ENCODE measurements at places on chromosomes 5 and 9.

GRCh38 chr5:156188016-156188415 lies 138.9 kb upstream of the SGCD start:
- DNase-seq = no peak

DNA sequence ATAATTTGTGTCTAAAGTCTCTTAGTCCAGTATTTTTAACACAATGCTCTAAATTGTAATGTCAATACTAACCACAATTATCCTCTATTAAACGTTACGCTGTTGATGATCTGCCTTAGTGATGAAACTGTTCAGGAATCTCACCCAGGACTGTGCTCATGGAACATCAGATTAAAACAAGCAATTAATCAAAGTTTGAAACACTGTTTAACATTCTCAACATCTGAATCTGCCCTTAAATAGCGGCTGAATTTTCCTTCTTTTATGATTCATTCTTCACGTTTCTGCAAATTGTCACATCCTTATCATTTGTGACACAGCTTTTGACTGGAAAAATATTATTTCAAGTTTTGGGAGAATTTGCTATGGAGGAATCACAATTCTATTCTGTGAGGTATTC lies 113.8 kb downstream of the MARCHF11 start:
- DNase-seq = no peak

- no peak for DNase-seq
These were observed 37.2 kb upstream of the S1PR3 start for GRCh38 chr9:88954066-88954465.

DNA sequence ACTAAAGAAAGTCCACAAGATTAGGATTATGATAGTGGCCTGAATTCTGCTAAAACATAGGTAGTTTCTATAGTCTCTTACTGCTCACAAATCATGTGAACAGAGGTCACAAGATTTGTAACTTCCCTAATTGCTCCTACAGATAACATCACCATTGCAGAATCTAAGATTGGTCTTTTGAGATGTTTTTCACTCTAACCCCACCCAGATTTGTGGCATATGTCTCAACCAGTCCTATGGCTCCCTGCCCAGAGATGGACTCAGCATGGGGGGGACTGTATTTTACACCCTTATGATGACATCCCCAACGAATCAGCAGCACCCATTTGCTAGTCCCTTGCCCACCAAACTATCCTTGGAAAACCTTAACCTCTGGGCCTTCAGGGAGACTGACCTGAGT lies 1046.2 kb downstream of the CDH12 start:
- no peak for DNase-seq

- DNase-seq = no peak
These were observed 161.1 kb downstream of the EPB41L4A start for GRCh38 chr5:112257976-112258375.

- DNase-seq = no peak
These were observed 59.0 kb downstream of the USP20 start for GRCh38 chr9:129894120-129894823.

GRCh38 chr5:38414348-38414747 lies 142.1 kb downstream of the LIFR start:
- no peak for DNase-seq

DNA sequence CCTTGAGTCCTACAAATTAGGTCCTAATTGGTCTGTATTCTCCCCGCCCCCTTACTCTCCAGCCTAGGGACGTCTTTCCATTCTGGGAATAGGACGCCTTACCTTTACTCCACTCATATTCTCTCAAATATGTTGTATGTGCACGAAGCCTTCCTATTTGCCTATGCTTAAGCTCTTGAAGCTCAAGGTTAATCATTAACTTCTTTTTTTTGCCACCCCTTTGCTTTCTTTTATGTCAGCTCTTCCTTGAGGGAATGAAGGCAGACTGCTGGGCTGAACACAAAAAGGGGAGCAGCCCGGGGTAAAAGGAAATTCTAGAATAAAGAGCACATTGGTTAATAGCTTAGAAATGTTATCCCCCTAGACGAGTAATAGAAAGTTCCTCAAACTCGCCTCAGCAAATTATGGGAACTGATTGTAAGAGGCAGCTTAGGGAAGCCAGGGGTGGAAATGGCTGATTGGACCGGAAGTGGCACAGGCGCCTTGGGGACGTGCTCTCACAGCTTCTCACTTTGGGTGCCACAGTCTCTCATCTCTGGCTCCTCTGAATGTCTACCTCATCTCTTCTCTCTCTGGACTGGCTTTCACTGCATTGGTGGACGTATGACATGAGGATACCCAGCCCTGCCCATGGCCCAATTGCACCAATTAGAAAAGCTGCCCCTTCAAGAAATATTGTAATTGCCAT lies 122.3 kb upstream of the IL12B start:
- no peak for DNase-seq

GRCh38 chr9:2150338-2150737 lies 135.2 kb downstream of the SMARCA2 start:
- no peak for DNase-seq

GRCh38 chr9:18390393-18390792 lies 83.6 kb upstream of the ADAMTSL1 start:
- no peak for DNase-seq

DNA sequence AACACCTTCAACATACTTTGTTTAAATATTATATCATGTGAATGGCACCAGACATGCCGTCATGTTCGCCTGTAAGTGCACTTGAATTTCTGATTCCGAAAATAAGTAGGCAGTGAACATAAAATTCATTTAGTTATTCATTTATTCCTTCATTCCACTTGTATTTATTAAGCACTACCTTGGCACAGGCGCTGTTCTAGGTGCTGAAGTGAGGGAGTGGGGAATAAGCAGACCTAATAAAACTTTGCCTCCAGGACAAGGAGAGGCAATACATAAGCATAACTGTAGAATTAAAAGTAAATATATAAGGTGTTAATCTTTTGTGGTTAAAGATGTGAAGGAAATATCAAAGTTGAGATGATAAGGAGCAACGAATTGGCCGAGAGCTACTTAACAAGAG lies 297.4 kb downstream of the TENT4A start:
- DNase-seq = no peak

DNA sequence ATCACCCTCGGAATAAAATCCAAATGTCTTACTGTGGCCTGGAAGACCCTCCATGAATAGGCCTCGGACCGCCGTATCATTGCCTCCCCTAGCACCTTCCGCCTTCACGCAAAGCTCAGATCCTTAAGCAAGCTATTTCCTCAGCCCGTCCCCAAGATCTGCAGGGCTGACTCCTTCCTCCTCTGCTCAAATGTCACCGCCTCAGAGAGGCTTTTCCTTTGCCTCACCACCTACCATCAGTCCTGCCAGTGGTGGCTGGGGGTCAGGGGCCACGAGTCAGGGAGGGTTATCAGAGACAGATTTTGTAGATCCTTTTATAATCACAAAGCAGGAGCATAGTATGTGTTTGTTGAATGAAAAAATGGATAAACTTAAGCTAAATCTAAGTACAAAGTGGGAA lies 74.4 kb upstream of the KIF2A start:
- DNase-seq = no peak

GRCh38 chr9:134561427-134562145 lies 80.0 kb upstream of the COL5A1 start:
- DNase-seq = no peak

GRCh38 chr9:93809204-93809940 lies 145.8 kb downstream of the BARX1 start:
- DNase-seq = no peak

DNA sequence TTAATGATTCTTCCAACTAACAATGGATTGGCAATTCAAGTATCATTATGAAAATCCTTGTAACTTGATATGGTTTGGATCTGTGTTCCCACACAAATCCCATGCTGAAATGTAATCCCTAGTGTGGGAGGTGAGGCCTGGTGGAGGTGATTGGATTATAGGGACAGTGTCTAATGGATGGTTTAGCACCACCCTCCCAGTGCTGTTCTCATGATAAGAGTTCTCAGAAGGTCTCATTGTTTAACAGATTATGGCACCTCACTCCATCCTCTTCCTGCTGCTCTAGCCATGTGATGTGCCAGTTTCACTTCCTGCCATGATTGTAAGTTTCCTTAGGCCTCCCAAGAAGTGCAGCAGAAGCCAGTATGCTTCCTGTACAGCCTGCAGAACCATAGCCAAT lies 1116.2 kb upstream of the EDIL3 start:
- no peak for DNase-seq

DNA sequence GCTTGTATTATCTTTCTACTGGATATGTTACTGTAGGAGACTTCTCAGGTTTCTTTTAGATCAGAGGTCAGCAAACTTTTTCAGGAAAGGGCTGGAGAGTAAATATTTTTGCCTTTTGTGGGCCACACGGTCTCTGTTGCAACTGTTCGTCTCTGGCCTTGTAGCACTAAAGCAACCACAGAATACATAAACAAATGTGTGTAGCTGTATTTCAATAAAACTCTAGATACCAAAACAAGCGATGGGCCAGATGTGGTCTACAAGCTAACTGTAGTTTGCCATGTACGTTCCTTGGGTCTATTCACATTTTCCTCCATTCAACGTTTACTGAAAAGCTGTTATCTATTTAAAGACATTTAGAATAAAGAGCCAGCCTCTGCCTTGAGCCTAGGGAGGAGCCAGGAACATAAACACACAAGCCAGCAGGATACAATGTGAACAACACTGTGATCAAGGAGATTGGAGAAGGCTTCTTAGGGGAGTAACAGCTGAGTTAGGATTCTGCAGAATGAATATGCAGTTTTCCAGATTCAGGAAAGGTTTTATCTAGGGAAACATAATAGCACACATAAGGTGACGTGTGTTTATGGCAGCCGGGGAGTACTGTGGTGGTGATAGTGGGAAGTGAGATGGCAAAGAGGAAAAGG lies 33.0 kb upstream of the HOMER1 start:
- DNase-seq = no peak
